ENCODE measurements at places on chromosomes 16 and 17.

DNA sequence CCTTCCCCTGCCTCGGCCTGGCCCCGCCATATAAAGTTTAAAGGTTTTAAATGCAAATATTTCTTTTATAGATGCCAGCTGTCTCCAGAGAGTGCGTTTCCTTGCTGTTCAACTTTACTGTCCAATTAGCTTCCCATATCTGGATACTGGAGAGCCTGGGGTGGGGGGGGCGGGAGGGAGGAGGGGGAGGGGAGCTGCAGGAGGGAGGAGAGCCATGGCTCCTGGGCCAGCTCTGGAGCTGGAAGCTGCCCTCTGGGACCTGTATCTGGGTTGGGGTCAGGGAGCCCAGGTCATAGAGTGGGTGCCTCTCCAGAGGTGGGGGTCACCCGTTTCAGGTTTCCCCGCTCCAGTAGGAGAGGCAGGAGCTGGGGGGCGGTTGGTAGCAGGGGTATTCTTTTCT lies 6.2 kb upstream of the GSE1 start:
- no peak for DNase-seq

- peak; percentile 65 for DNase-seq
Observed at GRCh38 chr16:83145297-83145696, 518.5 kb downstream of the CDH13 start.

DNA sequence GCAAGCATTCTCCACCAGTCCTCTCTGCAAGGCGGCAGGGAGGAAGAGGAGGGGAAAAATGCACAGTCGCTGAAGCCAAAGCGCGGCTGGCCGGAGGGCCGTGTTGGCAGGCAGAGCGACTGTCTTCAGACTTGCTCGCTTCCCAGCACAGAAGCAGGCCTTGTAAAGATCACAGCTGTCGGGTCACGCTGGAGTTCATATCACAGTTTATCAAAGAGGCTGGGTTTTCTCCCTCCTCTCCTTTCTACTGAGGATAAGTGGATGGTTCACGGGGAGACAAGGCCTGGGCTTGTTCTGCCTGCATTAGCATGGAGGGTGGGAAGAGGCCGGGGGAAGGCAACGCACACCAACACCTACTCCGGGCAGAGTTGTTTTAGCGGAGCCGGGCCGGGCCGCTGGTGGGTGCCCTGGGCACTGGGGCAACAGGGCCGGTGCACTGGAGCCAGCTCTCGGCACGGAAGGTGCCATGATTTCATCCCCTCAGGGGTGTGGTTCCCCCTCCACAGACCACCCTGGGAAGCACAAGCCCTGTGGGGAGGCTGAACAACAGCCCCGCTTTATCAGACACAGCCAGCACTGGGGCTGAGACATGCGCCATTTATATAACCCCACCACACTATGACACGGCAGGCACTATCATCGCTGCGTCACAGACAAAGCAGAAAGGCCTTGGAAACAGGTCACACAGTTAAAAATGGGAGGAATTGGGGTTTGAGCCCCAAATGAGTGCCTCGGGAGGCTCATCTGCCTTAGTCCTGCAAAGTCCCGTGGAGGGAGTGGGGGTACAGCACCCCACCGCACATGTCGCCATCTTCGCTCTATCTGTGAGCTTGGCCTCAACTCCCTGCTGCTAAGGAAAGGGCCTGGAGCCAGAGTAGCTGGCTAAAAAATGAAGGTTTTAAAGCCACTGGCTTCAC lies 40.3 kb upstream of the MTSS2 start:
- DNase-seq, result peak; percentile 93

DNA sequence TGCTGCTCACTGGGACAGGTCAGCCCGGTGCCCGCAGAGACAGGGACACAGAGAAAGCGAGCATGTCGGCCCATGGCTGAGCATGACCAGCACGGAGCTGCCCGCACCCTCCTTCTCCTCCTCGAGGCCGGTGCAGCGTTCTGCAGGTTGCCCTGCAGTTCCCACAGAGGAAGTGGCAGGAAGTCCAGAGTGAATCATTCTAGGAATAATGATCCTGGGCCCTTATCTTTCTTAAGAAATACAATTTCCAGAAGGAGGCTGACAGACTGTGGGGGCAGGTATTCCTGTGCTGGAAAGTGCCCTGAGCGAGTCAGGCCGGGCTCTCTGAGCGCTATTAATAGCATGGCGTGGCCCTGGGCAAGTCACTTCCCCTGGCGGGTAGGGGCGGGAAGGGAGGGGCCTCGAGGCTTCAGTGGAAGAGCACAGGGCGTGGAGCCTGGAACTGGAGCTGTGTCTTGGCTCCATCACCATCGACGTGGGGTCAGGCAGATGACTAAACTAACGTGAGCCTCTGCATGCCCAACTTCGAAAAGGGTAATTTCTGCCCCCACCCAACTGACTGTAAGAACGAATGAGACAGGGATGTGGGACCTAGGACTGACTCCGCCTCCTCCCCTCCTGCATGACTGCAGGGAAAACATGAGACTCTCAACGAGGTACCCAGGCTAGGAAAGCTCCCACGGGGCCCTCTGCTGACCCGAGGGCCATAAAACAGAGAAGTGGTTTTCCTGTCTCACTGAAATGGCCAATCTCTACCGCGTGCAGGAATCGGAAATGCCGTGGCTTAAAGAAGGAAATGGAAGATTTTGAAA lies 9.8 kb downstream of the TMEM204 start:
- no peak for DNase-seq

DNA sequence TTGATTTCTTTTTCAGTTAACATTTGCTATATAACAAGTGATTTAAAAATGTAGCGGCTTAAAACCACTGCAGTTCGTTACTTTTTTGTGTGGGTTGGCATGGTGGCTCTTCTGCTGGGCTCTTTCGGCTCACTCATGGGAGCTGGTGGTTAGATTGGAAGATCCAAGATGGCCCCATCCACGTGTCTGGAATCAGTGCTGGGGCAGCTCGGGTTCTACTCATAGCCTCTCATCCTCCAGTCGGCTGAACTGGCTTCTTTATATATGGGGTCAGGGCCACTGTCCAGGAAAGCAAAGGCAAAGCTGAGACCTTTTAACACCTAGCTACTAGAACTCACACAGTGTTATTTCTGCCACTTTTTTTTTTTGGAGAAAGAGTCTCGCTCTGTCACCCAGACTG lies 73.8 kb downstream of the SNX29 start:
- no peak for DNase-seq

- no peak for DNase-seq
Observed at GRCh38 chr16:31330553-31330890, 24.5 kb upstream of the ITGAX start.

DNA sequence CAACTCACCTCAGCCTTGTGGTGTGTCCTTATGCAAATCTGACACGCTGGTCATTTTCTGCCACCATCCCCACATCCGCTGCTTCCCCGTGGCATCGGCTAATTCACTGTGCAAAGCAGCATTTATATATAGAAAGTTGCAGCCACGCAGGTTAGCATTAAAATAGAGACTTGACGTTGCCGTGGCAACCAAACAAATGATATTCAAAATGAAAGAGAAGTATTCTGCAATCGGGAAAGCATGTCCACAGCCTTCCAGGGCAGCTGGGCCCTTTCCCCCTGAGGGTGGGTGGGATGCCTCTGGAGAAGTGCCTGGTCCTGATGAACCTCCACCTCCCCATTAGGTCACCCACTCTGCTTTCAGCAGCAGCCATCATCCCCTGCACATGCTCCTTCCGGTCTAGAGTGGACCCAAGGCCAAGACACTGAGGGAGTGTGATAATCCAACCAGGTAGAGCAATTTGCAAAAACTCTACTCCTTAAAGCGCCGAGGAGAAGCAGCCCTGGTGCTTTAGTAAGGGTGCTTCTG lies 138.7 kb downstream of the GAS7 start:
- DNase-seq, result no peak

GRCh38 chr16:30949650-30950515 lies 1.0 kb downstream of the ORAI3 start:
- no peak for DNase-seq

DNA sequence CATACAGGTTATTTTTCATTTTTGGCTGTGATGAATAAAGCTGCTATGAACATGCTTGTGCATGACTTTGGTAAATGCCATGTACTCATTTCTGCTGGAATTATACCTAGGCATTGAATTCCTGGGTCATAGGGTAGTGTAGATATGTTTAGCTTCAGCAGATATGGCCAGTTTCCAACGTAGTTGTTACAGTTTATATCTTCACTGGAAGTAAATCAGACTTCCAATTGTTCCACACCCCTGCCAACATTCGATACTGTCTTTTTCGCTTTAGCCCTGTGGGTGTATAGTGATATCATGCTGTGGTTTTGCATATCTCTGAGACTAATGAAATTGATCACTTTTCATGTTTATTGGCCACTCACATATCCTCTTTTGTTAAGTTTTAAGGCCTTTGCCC lies 50.4 kb downstream of the ARHGAP27 start:
- no peak for DNase-seq

DNA sequence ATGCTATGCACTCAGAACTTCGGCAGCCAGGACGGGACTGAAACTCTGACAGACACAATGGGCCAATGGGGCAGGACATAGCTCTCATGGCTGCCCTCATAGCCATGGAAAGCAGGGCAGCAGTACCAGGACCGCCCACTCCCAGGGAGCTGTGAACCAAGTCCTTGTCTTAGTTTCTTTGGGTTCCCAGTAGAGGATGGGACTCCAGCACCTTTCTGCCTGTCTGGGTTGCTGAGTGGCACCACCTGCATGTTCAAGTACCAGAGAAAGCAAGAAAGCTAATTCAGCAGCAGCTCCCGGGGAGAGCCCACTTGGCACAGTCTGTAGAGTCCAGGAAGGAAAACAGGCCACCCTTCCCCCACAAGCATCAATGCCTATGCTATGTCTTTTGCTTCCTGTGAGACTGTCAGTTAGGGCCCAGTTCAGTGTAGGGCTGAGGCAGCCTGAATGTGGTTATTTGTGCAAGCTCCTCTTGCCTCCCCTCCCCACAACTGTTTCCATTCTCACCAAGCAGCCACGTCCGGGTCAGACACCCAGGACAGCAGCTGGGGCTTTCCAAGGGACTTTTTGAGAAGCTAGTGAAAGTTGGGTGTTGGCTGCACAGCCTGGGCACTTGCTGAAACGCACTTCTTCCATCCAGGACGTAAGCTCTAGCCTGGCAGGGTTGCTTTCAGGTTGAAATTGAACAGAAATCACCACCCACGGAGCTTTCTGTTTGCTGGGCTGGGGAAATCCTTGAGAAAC lies 7.8 kb downstream of the SUPT4H1 start:
- no peak for DNase-seq

GRCh38 chr17:75869282-75870141 lies 8.9 kb downstream of the TRIM47 start:
- DNase-seq, result peak; percentile 83

GRCh38 chr17:58932956-58933355 lies 173.7 kb downstream of the TRIM37 start:
- no peak for DNase-seq

GRCh38 chr16:85846461-85846860 lies 47.0 kb downstream of the COX4I1 start:
- no peak for DNase-seq

- DNase-seq, result no peak
Observed at GRCh38 chr17:79988185-79988971, 47.3 kb downstream of the TBC1D16 start.

DNA sequence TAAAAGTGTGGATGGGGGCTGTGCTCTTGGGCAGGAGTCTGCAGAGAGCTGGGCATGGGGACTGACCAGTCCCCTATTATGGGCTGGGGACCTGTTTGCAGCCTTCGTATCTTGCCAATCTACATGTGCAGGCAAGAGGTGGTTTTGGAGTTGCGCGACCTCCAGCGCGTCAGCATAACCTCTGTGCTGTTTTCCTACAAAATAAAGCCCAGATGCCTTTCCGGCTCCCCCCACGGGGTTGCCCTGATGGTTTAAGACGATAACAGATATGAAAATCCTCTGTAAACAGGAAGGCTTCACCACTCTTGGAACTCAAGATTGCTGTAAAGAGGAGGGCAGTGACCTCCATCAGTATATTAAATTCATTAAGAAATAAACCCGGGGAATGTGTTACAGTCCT lies 16.5 kb upstream of the SPPL2C start:
- DNase-seq, result no peak

- DNase-seq, result no peak
Observed at GRCh38 chr17:57406981-57407286, 150.6 kb downstream of the MSI2 start.

GRCh38 chr16:46830417-46830901 lies 521 bp downstream of the C16orf87 start:
- DNase-seq, result no peak

DNA sequence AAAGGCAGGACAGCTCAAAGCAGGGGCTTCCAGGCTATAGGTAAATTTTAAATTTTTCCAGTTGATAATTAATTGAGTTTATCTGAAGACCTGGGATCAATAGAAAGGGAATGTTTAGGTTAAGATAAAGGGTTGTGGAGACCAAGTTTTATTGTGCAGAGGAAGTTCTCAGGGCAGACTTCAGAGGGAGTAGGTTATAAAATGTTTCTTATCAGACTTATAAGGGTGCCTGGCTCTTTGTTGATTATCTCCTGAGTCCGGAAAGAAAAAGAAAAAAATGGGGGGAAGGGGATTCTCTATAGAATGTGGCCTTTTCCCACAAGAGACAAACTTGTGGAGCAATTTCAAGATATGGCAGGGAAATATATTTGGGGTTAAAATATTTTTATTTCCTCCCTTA lies 15.9 kb downstream of the SLC46A1 start:
- DNase-seq, result no peak

- no peak for DNase-seq
Observed at GRCh38 chr17:73323409-73324159, 11.8 kb upstream of the CDC42EP4 start.

GRCh38 chr17:27384726-27385125 lies 71.5 kb upstream of the KSR1 start:
- no peak for DNase-seq

GRCh38 chr17:21239680-21240368 lies 13.4 kb downstream of the NATD1 start:
- DNase-seq, result no peak

DNA sequence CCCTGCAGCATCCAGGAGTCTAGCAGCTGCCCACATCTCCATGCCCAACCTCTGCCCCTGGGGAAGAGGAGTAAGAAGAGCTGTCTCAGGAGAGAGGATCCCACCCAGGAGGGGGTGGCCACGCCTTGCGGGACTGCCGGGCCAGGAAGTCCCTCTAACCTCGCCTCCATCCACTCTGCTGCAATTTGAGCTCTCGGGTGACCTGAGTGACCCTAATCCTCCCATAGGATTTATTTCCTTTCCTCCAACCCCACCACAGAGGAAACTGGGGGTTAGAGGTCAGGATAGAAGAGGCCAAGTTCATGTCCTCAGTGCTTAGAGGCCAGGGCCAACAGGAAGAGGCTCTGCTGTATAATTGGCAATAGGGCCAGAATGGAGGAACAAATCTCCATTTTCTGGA lies 22.6 kb upstream of the NGFR start:
- DNase-seq, result no peak

DNA sequence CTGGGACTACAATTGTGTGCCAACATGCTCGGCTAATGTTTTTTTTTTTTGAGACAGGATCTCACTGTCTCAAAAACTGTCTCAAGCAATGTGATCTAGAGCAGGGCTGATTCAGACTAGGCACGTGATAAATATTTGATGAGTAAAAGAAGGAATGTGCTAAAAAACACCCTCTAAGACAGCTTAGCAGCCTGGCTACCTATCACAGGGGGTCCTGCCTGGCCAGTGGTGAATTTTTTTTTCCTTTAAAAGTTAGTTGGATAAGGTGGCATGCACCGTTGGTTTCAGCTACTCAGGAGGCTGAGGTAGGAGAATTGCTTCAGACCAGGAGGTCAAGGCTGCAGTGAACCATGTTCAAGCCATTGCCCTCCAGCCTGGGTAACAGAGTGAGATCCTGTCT lies 14.8 kb upstream of the GPATCH8 start:
- no peak for DNase-seq
